ENCODE measurements at places on chromosomes 5 and 9.

- DNase-seq = no peak
Measured at GRCh38 chr5:127216898-127217675, 73.5 kb upstream of the MEGF10 start.

GRCh38 chr5:9316733-9317132, 229.1 kb downstream of the SEMA5A start:
- no peak for DNase-seq

DNA sequence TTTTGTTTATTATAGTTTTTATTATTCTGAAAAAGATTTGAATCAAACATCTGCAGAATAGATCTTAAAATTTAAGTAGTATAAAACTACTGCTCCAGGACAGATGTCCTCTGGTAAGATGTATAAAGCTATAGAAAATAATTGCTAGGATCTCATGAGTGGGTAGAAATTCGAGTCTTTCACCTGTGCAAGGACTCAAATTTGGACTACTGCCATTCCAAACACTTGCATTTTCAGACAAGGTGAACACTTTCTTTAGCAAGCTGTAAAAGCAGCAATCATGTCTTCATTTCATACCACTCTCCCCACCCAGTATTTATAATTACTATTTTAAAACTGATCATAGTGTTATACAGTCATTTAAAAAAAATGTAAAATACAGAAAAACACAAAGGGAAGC, 20.7 kb downstream of the SKP2 start:
- DNase-seq = no peak

DNA sequence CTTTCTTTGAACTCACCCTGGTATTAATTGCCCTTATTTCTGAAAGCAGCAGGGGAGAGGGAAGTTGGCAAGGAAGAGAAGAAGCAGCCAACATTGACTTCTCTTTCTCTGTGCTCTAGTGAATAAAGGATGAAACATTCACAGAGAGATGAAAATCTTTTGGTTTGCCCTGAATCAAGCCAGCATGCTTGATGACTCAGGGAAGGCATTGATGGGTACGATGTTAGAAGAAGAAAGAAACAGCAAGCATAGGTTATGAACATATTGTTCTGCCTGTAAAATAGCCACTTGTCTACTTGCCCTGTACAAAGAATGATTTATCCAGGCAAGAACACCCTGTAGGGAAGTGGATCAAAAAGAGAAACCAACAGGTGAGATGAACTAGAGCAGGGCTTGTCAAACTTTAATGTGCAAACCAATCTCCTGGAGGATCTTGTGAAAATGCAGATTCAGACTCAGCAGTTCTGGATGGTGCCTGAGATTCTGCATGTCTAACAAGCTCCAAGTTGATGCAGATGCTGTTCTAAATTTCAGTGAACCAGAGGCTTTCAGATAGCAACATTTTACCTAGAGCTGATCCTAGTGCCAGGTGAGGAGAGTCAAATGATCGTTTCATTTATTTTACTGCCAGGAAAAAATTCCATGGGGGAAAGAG, 586.6 kb upstream of the TLE4 start:
- no peak for DNase-seq

DNA sequence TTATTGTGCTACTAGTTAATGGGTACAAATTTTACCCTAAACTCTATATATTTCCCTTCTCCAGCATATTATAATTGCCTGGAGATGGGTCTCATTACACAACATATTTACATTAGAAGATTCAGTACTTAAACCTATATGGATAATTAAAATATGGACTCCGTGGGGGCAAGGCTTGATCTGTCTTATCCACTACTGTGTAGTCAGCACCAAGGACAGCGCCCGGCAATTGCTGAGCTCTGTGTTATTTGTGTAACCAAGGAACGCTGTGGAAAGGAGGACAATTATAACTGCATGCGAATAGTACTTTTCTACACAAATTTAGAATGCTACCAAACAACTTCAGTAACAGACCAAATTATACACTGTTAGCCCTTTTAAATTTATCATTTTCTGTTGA, 77.7 kb downstream of the DNAH5 start:
- DNase-seq = peak; percentile 39

DNA sequence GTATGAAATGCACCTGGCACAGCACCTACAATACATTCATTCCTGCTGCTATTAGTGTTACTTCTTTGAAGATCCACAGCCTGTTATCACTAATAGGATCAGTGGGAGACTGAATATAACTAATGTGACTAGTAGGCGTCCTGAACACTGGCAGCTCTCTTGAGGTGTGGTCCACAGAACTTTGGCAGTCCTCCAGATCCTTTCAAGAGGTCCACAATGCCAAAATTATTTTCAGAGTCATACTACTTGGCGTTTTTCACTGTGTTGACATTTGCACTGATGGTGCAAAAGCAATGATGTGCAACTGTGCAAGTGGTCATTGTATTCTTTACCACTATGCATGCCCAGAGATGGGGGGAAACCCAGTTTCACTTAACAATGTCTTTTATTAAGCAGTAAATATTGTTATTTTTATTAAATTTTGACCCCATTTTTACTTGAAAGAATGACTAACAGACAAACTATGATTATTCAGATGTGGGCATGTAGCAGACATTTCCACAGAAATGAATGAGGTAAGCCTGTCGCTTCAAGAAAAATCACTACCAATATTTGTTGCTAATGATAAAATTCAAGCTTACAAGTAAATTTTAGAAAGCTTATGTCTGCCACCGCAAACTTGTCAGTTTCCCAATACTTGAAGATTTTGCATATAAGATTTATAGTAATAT, 48.9 kb downstream of the ADRB2 start:
- no peak for DNase-seq

- no peak for DNase-seq
Measured at GRCh38 chr9:106179191-106179590, 484.9 kb downstream of the TMEM38B start.

GRCh38 chr5:93078082-93079038, 502.7 kb downstream of the NR2F1-AS1 start:
- DNase-seq = no peak

Data from activated naive CD8-positive, alpha-beta T cell treated with anti-CD3 and anti-CD28 coated beads, Interleukin-2, amount 10 ng/mL, durations not matched to agents 7 days and 5 days (primary cell).